Smooth muscle cell of the pulmonary artery (primary cell): ENCODE measurements at places on chromosomes 12 and 14. TPM values are rescaled to one million over a fixed set of nuclear protein-coding genes. Genes with fewer than 3 reads are reported as not detected.

IL22 gene
- not detected in 2 replicates for total RNA-seq

SLC25A47 gene
- total RNA-seq = 0.07 TPM in 1 of 2 replicates, not detected in the other

OR6C65 gene
- total RNA-seq = not detected in 2 replicates

WASHC4 gene
- 88.9 and 109 TPM in 2 replicates for total RNA-seq

FOXN4 gene
- total RNA-seq = not detected in 2 replicates

TAS2R19 gene
- 5.1 and 9.1 TPM in 2 replicates for total RNA-seq

NGB gene
- total RNA-seq = not detected in 2 replicates

PWP1 gene
- 47.0 and 52.4 TPM in 2 replicates for total RNA-seq

PTCSC3 gene
- total RNA-seq = not detected in 2 replicates

TAOK3 gene
- 34.1 and 46.1 TPM in 2 replicates for total RNA-seq

MYO1H gene
- total RNA-seq = not detected in 2 replicates

PSMD9 gene
- 98.0 and 108 TPM in 2 replicates for total RNA-seq

WSCD2 gene
- total RNA-seq = not detected in 2 replicates

GLRX5 gene
- total RNA-seq = 25.8 and 27.7 TPM in 2 replicates
